Upper lobe of right lung (tissue), 1 donor: ENCODE measurements at places on chromosomes 4 and X. TPM values are rescaled to one million over a fixed set of nuclear protein-coding genes. Genes with fewer than 3 reads are reported as not detected.

GRCh38 chrX:123869488-123869887, 9.6 kb downstream of the XIAP start:
- DNase-seq, result no peak

Gene EVC2
- 6.3 TPM for total RNA-seq

GRCh38 chr4:108013327-108013726, 23.6 kb downstream of the HADH start:
- no peak for DNase-seq

- DNase-seq, result no peak
Measured at GRCh38 chrX:139875841-139876240, 57.0 kb downstream of the ATP11C start.

DNA sequence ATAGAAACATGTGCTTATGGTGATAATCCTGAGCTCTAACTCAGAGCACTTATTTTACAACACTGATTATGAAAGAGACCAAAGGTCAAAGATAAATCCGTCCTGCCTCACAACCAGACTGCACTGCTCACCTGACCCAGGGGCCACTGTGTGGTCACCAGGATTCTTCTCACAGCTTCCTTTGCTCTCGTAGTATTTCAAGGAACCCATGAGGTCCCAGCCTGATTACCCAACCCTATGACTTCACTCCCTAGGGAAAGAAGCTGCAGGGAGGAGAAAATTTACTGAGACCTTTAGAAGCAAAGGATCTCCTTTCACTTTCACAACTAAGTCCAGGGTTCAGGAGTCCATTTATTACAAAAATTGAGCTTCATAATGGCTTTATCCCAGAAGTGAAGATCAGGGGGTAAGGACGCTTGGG, 9.6 kb downstream of the SLC25A5 start:
- no peak for DNase-seq

DNA sequence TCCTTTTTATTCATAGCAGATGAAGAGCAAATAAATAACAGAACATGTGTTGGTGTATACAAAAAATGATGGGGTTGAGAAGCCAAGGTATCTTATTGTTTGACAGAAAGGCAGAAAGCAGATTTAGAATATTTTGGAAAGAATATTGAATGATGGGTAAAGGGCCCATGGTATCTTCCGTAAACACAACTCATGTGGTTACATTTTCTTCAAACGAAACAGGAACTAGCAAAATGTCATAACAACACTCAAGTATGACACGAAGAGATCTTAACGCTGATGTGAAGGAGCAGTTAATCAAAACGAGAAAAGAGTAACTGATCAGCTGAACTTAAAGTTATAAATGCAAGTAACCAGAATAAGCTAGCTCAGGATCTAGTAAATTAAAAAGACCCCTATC, 195.7 kb upstream of the GK2 start:
- DNase-seq, result no peak

Gene TASL
- total RNA-seq, result 4.0 TPM

Gene DUX4
- not detected for total RNA-seq

GRCh38 chr4:96343836-96344235, 503.9 kb downstream of the PDHA2 start:
- DNase-seq, result no peak

DNA sequence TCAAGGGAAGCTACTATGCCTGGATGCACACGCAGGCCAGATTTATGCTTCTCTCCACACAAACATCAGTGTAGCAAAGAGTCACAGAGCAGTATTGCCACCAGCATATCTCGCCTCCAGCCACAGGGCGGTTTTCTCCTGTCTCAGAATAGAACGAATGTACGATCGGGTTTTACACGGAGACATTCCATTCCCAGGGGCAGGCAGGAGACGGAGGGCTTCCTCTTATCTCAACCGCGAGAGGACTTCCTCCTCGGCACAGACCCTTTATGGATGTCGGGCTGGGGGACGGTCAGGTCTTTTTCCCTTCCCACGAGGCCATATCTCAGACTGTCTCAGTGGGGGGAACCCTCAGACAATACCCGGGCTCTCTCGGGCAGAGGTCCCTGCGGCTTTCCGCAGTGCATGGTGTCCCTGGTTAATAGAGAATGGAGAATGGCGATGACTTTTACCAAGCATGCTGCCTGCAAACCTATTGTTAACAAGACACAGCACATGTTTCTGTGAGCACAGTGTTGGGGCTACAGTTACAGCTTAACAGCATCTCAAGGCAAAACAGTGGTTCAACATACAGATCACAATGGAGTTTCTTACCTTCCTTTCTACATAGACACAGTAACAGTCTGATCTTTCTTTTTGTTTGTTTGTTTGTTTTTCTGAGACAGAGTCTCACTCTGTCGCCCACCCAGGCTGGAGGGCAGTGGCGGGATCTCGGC, 24.1 kb downstream of the CSF2RA start:
- DNase-seq, result no peak

- no peak for DNase-seq
Measured at GRCh38 chrX:45266456-45266855, 65.8 kb upstream of the DIPK2B start.

Gene WAS
- 25.3 TPM for total RNA-seq

Gene SLBP
- total RNA-seq, result 32.8 TPM

GRCh38 chr4:149306537-149306936, 509.1 kb downstream of the IQCM start:
- no peak for DNase-seq

GRCh38 chr4:14528918-14529317, 473.4 kb upstream of the CPEB2 start:
- no peak for DNase-seq

- no peak for DNase-seq
Measured at GRCh38 chr4:149912000-149912399, 96.4 kb upstream of the IQCM start.

GRCh38 chr4:115720611-115721010, 607.2 kb upstream of the NDST4 start:
- DNase-seq, result no peak

Gene FHDC1
- total RNA-seq, result 25.7 TPM

Gene RPA4
- total RNA-seq, result 1.3 TPM

DNA sequence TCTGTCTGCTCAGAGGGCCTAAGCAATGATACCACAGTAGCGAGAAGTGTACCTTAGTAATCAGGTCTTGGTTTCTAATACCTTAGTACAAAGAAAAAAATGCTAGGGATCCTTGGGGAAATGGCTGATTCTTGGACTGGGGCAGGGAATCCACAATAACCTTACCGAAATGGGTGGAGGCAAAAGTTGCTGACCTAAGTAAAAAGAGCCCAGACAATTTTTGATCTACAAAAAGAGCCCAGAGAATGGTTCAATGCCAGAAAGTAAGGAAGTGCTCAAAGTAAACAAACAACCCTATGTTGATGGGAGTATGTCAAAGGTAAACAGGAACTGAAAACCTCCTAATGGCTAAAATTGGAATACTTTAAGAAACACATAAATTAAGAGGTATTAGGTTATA, 130.1 kb upstream of the MAGEB18 start:
- DNase-seq, result no peak

DNA sequence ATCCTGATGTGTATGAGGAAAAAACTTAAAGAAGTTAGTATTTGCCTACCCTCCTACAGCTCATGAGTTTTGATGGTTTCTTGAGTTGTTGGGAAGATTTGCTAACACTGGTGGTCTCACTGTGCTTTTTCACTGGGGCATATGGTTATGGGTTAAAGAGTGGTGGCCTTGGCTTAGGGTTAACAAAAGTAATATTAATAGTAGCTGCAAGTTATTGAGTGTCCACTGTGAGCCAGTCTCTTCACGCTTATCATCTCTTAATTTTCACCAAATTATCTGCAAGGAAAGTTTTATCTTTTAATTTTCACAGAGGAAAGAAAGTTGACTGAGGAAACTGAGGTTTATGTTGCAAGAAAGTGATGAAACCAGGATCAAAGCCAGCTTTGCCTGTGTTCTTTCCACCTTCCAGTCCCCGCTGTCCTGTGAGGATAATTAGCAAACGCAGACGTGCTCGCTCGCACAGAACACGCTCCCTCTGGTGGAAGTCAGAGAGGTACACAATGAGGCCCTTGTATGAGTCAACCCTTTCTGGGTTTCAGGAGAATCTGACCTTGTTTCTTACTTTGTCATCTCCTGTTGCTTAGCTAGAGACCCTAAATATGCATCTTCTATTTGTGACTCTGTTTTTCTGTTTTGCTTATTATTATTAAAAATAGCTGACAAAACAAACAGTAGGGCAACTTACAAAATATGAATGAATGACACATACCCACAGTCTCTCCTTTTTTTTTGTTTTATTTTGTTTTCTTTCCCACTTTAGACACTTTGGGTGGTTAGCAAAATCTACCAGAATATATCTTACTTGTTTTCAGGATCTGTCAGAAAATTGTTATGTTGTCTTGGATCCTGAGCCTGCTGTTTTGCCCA, 94.3 kb downstream of the DDIT4L start:
- DNase-seq, result peak; percentile 63

- no peak for DNase-seq
Measured at GRCh38 chr4:37666625-37667071, 19.5 kb downstream of the RELL1 start.

DNA sequence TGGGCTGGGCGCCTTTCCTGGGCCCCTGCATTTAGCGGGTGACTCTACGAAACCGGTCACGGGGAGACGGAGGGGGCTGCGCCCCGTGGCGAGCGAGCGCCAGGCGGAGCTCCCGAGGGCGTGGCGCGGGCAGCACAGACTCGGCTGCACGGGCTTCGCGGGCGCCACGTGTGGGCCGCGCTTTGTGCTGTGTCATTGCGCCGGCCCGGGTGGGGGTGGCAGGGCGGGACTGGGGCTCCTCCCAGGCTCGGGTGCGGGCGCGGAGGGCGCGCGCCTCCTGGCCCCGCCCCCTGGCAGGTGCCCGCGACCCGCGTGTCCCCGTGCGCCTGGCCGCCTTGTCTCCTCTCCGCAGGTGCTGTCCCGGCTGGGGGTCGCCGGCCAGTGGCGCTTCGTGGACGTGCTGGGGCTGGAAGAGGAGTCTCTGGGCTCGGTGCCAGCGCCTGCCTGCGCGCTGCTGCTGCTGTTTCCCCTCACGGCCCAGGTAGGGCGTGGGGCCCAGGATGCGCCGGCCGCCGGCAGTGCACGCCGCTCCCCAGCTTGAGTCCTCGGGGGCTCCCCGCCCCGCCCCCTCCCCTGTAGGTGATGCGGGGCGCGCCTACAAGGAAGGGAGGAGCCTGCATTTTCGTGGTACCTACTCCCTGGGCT, 651 bp downstream of the UCHL1 start:
- peak; percentile 80 for DNase-seq

DNA sequence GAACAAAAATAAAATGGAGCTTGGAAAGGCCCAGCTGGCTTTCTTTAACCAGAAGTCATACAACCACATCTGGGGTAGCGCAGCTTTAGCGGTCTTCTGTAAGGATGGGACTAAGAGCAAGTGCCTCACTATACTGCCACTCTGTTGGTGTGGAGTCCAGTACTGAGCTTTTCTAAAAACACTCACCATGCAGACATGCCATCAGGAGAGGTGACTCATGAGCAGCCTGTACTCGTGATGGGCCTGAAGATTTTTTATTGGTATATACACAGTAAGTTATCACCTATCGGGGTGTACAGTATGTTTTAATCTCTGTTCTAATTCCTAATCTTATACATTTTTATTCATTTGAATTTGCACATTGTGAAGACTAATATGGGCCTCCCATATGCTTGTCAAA, 9.6 kb downstream of the PPP3CA start:
- DNase-seq, result no peak

Gene SYTL4
- total RNA-seq, result 16.4 TPM

DNA sequence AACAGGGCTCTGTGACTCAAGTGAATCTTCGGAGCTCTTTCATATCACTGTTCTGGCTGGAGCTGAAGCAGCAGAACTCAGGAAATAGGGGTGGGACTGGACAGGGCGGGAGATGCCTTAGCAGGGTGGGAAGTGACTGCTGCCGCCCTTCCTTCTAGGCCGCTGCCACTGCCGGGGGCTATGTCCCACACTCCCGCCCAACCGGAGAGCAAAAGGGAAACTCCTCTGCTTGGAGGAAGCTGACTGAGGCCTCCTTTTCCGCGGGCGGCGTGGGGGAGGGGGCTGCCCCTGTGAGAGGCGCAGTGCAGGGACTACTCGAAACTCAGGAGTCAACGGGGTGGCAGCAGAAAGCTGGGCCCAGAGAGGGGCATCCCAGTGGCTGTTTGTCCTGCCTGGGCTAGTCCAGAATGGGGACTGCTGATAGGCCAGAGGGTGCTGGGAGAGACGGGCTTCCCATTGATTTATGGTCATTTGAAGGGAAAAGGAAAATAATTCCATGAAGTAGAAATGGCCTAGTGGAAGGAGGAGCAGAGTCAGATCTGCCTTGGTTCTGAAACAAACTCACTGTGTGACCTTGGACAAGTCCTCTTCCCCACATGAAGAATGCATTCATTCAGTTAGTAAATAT, 36.9 kb downstream of the STARD8 start:
- peak; percentile 69 for DNase-seq

Gene RASGEF1B
- total RNA-seq, result 45.1 TPM

Gene TMEM271
- total RNA-seq, result not detected

Gene SLIT2
- 181 TPM for total RNA-seq

- DNase-seq, result no peak
Measured at GRCh38 chrX:107677909-107678308, 49.6 kb downstream of the PRPS1 start.

Gene FGFBP1
- total RNA-seq, result 3.3 TPM

GRCh38 chr4:7892212-7893019, 47.2 kb downstream of the AFAP1 start:
- no peak for DNase-seq

Gene CHRNA9
- not detected for total RNA-seq

Gene EREG
- total RNA-seq, result 0.69 TPM

DNA sequence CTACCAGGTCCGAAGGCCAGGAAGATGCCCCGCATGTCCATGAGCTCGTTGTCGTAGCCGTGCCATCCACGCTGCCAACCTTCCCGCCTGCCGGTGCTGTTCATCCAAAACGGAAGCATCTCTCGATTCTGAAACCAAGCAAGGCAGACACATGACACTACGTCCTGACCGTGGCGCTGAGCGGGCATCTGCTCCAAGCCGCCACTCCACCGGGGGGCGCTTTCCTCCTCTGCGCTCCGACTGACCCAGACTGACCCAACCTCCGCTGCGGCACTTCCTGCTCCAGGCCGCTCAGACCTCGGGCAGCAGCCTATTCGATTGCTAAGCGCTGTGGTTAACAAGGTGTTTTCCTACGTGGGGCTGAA, 120.5 kb downstream of the ENPP6 start:
- peak; percentile 76 for DNase-seq

DNA sequence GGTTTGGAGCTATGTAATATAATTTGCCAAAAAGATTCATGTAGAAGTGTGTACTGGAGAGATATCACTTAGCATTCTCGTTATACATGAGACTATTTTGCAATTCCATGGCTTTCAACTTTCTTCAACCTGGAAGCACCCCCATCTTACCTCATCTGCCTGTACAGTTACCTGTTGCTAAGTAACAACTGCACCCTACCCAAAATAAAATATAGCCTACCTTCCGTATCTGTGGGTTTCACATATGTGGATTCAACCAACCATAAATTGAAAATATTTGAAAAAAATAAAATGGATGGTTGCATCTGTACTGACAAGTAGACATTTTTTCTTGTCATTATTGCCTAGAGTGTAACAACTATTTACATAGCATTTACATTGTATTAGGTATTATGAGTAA, 278.3 kb downstream of the PPP1R2C start:
- DNase-seq, result no peak

GRCh38 chrX:17520016-17520615, 145.1 kb downstream of the NHS start:
- DNase-seq, result no peak
